ENCODE measurements at places on chromosomes 5 and 9.

DNA sequence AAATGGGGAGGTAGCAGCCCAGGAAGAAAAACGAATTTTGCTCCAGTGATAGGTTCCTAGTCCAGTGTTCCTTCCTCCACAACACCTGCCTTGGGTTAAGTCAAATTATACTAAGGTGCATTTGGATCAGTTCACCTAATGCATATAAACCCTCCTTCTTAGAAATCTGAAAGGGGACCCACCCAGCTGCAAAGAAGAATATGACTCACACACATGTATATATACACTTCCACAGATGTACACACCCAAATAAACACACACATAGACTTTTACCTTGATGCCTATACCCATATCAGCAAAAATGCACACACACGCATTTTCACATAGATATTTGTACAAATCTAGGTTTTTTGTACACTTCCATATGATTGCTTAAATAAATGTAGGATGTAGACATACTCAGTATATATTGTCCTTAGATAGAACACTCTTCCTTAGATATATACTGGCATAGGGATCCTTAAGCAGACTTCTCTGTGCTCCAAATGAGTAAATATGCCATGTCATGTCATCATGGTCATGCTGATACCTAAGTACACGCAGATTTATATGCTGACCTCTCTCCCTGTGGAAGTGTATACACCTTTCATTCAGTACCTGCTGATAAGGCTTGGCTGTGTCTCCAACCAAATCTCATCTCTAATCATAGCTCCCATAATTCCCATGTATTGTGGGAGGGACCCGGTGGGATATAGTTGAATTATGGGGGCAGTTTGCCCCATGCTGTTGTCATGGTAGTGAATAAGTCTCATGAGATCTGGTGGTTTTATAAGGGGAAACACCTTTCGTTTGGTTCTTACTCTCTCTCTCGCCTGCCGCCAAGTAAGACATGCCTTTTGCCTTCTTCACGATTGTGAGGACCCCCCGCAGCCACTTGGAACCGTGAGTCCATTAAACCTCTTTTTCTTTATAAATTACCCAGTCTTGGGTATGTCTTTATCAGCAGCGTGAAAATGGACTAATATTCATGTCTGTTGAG lies 10.2 kb downstream of the ADRB2 start:
- DNase-seq = no peak

GRCh38 chr5:58259685-58260152 lies 200.2 kb downstream of the PLK2 start:
- DNase-seq = no peak

DNA sequence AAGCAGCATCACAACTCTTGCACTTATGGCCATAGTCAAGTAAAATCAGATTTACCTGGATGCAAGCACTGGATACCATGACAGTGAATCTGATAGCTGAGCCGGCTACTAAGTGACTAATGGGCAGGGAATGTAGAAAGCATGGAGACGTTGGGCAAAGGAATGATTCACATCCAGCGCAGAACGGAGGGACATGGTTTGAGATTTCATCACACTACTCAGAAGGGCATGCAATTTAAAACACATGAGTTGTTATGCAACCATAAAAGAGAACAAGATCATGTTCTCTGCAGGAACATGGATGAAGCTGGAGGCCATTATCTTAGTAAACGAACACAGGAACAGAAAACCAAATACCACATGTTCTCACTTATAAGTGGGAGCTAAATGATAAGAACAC lies 169.1 kb upstream of the PIK3R1 start:
- DNase-seq = no peak

DNA sequence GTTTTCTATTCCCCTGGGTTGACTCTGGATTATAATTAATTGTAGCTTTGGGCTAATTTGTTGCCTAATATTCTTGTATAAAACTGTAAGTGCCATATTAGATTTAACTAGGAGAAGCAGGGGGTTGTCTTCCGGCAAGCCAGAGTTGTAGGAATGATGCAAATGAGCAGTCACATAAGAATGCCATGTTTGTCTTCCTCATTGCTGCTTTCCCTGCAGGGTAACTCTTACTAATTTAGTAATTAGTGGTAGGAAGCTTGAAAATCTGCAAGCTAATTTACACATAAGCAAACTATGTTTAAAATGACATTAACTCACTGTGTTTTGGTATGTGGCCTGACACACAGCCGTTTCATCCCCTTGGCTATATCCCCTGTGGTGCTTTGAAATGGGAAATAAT lies 527.8 kb downstream of the KCTD16 start:
- no peak for DNase-seq

GRCh38 chr9:15707000-15707399 lies 154.2 kb downstream of the CCDC171 start:
- DNase-seq = no peak

- no peak for DNase-seq
These were observed 55.2 kb downstream of the CRB2 start for GRCh38 chr9:123411191-123411590.

DNA sequence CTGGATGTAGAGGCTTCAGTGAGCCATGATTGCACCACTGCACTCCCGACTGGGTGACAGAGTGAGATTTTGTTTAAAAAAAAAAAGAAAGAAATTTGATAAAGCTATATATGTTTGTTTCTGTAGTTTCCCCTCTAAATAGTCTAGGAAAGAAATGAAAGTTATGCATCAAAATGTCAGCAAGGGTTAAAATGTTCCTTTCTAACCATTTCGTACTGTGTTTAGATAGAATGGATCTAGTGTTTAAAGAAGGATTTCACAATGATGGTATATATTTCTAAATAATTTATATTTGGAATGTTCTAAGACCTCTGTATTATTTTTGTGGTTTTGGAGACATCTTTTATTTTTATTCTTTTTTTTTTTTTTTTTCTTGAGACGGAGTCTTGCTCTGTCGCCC lies 22.7 kb downstream of the TEK start:
- DNase-seq = no peak

GRCh38 chr9:134390537-134390936 lies 64.3 kb downstream of the RXRA start:
- DNase-seq = no peak

DNA sequence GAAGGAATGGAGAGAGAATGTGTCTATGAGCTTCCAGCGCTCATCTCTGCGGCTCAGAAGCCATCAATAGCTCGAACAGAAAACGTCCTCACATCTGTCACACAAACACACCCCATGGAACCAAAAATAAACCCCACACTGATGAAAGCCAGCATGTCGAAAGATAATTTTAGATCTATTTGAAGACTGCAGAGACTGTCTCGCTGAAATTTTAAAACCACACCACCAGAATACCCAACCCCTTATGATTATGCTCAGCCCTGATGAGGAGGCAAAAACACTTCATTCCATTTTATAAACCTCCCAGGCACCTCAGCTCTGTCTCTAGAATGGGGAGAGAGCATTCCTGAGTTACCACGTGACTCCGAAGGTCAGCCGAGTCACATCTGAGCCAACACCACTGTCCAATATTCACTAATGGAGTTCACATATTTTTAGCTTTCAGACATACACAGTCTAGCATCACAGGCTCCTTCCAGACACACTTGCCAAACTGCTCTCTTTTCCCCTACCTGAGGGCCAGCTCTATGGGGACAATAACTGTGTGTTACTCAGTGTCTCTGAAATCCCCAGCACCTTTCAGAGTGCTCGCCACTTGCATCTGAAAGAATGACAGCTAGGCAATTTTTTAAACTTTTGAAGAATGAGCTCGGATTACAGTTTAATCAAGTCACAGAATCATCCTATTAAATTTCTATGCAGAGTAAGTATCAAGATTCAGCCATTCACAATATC lies 63.2 kb downstream of the SERINC5 start:
- no peak for DNase-seq

DNA sequence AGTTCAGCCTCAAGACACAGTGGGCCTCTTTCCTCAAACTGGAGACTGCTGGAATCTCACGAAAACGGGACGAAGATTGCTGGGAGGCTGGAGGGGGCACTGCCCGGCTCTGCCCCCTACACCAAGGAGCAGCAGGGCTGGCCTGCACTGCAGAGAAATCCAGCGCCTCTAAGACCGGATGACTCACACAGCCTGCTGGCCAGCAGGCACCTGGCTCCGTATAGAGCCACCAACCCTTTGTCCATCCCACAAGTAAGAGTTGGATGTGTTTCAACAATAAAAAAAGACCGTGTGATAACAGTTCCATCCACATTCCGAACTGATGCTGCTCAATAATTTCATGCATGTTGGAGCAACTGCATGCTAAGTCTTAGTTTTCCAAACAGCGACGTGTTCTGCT lies 11.5 kb downstream of the CCDC127 start:
- DNase-seq = no peak

- DNase-seq = no peak
These were observed 53.4 kb upstream of the ALDH1B1 start for GRCh38 chr9:38339087-38339486.

GRCh38 chr9:82331079-82331478 lies 342.5 kb downstream of the SPATA31D1 start:
- no peak for DNase-seq

- DNase-seq = no peak
These were observed 113.4 kb downstream of the FRMD3 start for GRCh38 chr9:83424831-83425230.

DNA sequence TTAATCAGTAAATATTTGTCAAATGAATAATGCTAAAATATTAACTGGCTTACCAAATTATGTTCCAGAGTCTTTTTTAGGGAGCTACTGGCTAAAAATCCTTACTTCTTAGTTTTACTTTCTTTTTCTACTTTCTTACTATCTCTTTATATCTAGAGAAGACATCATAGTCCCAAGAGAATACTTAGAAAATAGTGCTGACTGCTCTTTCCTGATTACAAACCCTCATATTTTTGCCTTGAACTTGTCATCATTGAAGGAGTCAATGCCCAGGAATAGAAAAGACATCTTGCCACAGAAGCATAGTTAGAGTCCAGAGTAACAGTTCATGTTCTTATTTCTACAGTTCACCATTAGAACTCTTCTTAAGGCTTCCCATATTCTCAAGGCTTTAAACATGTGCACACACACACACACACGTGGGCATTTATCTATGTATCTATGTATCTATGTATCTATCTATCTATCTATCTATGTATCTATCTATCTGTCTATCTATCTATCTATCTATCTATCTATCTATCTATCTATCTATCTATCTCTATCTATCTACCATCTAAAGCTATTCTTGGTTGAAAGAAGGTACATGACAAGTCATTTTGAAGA lies 654.3 kb downstream of the ANXA1 start:
- DNase-seq = no peak

DNA sequence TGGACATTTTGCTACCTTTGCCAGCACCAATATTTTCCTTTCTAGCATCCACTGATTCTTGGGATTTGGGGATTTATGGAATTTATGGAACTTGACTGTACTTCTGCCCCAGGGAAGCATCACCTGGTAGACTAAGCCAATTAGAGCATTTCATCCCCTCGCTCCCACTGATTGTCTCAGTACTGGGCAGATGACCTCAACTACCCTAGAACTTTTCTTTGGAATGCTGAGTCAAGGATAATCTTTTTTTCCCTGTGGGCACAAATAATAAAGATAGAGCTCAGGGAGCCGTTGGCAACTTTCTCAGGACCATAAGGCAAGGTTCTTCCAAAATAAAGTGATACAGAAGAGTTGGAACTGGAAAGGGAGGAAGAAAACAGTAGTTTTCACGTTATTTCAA lies 438.4 kb downstream of the PLK2 start:
- DNase-seq = no peak

DNA sequence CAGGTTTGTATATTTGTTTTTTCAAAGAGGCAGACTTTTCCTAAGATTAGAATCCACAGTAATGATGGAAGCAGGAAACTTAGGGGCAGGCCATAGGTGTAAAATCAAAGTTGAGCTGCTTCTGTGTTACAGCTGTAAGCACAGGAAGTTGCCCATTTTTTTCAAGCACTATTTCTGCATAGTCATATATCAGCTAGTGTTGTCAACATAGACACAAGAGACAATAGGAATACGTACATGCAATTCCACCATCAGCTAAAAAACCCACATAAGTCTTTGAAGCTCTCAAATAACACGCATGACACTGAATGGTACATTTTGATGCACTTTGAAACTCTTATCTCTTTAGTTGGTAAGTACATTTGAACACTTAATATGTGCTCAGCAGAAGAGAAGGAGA lies 20.2 kb upstream of the SMIM15 start:
- no peak for DNase-seq

- DNase-seq = no peak
These were observed 14.1 kb downstream of the SEMA4D start for GRCh38 chr9:89483592-89484474.

- no peak for DNase-seq
These were observed 80.6 kb downstream of the FBXO4 start for GRCh38 chr5:42005561-42006153.

DNA sequence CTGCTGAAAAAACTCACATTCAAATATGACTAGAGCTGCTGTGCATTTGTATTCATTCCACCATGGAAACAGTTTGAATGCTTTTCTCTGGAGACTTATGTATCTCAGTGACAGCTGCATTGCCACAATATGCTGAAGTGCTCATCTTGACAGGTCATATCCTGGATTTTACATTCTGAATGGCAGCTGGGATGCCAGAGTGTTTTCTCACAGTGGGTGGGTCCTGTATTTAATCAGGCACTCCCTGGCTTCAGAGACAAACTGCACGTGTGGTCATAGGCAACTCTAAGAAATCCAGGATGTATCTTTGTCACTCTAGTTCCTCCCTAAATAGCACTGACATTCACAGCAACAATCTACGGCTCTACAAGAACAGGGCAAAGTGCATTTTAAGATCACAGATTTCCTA lies 75.6 kb downstream of the ST8SIA4 start:
- DNase-seq = peak; percentile 81

Measured in COR-L47 (cell line).